ENCODE measurements at places on chromosomes 5 and 9.

GRCh38 chr9:129626079-129626624 lies at the start of gene NTMT1:
Gene NTMT1, plus strand, starts transcription at chr9:129626163. Its CDS starts 6,541 bp downstream, at chr9:129632704.
- peak; percentile 24 for DNase-seq

- no peak for DNase-seq
These were observed 110.5 kb downstream of the MEGF10 start for GRCh38 chr5:127400946-127401670.

- no peak for DNase-seq
These were observed 33.6 kb downstream of the IRF1 start for GRCh38 chr5:132456987-132457361.

DNA sequence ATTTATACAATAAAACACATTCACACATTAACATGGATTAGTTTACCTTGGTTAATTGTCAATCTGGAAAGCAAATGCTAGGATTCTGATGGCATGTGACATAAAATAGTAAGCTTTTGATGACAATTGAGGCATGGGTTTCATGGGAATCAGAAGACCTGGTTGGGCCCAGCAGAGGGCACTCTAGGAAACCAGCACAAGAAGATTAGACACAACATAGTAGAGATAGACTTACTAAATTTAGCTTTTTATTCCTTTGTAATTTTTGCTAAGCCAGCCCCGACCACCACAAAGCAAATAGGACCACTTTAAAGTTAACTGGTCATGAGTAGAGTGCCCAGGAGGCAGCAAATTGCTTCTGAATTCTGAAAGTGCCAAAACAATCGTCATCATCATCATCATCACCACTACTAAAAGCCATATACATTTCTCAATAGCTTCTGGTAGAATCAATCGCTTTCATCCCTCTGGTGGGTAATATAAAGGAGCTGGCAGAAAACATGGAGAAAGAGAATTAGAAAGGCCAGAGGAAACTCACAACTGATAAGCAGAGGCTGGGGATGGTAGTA lies 163.2 kb downstream of the ARRDC3 start:
- no peak for DNase-seq

GRCh38 chr5:58921159-58921558 lies 338.3 kb downstream of the RAB3C start:
- DNase-seq, result no peak

- peak; percentile 56 for DNase-seq
These were observed 11.4 kb downstream of the MTAP start for GRCh38 chr9:21813575-21814473.

GRCh38 chr5:23147625-23148024 lies 294.5 kb upstream of the CDH12 start:
- no peak for DNase-seq

DNA sequence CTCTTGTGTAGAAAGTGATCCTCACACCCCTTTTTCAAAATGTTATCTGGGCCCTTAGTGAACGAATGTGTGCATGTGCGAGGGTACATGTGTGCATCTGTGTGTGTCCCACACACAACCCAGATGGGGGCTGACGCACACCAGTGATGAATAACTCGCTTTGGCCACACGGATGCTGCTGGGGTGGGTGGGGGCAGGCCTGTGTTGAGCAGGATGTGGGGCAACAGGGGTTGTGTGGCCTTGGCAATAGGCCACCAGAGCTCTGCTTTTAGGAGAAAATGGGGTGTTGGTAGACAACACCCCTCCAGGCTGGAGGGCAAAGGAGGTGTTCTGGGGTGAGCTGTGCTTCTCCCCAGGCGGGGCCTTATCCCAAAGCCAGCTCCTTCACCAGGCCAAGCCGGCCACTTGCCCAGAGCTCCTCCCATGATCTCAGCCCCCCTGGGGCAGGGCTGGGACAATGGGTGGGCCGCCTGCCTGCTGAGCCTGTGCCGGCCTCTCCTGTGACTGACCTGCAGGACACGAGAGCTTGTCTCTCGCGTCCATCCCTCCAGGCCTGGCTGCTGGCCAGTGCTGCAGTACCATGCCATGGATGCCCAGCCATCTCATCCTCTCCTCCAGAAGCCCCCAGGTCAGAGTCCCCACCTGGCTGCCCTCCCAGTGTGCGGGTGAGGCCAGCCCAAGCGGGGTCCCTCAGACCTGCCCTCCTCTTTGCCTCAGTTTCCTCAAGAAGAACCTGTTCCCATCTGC lies 1.7 kb downstream of the DBN1 start:
- no peak for DNase-seq

DNA sequence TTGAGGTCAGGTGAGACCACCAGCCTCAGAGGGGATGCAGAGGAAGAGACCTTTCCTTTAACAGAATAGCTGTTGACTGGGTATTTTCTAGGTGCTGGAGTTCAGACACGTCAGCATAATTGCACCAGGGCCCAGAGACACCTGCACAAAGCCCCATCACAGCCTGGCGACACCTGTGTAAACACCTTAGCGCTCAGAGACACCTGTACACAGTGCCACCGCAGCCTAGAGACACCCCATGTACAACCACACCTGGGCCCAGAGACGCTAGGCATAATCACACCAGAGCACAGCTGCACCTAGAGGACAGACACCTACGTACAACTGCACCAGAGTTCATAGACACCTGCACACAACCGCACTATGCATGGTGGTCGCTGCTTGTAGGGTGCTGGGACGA lies 1.0 kb downstream of the TRIP13 start:
- no peak for DNase-seq

DNA sequence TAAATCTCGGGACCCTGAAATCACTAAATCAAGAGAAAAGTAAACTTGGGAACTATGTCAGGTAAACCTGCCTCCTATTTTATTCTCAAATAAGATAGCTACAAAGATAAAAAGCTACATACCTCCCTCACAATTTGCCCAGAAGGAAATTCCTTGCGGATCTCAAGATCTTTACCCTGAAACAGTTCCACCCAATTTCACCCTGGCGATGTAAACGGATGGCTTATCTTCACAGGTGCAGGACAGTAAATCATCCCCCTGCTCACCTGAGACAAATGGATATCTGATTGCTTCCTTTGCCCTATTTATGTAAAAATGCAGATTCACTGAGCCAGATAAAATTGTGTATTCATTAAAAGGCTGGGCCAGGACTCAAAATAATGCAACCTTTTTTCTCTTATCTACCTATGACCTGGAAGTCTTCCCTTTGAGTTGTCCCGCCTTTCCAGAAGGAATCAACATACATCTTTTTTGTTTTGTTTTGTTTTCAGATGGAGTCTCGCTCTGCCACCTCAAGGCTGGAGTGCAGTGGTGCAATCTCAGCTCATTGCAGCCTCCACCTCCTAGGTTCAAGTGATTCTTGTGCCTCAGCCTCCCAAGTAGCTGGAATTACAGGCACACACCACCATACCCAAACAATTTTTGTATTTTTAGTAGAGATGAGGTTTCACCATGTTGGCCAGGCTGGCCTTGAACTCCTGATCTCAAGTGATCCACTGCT lies 13.8 kb downstream of the TMEM267 start:
- no peak for DNase-seq

Measured in DMS79 (cell line).